GM13977 (cell line): ENCODE measurements at places on chromosomes 16 and 17.

DNA sequence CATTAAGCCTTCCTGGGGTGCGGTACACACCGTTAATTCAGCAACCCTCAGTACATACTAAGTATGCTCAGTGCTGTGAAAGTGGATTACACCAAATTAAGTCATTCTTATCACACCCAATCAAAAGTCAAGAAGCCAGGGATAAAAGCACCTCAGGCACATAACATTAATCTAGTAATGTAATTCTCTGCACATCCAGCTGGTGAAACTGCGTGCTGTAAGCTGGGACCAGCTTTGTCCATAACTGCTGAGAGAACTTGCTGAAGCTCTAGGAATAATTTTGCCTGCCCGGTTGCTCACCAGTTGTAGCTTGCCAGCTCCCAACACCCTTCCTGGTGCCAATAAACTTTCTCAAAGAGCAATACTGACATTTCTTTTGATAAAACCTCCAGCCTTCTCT lies 44.9 kb downstream of the SLC47A1 start:
- no peak for DNase-seq

DNA sequence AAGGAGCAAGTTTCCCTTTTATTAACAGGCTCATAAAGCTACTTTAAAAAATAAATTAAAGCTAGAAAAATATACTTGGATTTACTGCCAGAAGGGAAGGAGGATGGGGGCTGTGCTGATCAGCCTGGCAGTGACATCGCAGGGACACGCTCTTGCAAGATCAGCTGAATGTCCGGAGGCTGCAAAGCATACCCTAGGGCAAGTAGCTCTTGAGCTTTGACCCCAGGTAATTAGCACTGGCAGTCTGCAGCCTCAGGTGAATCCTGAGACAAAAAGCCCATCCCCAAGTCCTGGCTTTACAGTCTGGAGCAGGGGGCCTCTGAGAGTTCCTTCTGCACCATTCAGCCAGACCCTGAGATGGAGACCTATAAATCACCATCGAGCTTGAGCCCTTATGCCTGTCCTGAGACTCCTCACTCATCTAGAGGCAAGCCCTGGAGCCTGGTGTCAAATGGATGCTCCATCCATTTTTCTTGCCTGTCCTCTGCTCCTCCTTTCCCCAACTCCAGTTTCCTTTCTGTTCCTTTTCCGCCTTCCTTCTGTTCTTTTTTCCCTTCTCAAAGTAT lies 131.7 kb downstream of the TMEM114 start:
- DNase-seq, result no peak

DNA sequence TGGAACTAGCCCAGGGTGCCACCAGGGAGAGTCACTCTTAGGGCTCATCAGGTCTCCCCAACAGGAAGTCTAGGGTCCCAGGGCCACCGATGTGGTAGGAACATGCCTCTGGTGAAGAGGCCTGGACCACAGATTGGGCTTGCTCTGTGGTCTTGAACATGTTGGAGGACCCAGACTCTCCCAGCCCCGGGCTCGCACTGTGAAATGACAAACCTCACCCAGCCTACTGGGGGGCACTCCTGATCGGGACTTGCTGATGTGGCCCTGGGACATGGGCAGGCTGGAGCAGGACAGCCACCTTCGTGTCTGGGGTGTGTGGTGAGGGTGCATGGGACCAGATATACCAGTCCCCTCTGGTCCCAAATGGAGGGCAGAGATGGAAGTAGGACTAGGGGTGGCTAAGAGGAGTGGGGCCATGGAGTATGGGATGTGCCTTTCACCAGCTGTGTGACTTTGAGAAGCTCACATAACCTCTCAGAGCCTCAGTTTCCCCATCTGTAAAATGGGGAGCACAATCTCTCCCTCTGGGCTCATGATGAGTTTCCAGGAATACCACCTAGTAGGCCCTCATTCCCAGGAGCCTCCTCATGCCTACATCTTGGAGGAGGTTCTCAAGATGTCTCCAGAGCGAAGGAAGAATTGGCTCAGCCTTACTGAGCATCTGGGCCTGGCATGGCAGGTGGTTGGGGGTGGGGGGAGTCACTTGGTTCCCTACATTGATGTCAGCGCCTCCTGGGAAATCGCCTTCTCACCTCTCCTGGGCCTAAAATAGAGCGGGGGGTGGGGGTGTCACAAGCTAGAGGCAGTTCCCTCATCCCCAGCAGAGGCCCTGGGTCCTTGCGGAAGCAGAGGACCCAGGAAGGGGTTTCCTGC lies 1.5 kb upstream of the ADAM11 start:
- no peak for DNase-seq

- DNase-seq, result no peak
Measured at GRCh38 chr16:26901196-26901861, 165.4 kb upstream of the C16orf82 start.

GRCh38 chr17:78343187-78343542 lies 16.7 kb downstream of the SOCS3 start:
- no peak for DNase-seq

- peak; percentile 28 for DNase-seq
Measured at GRCh38 chr17:51427856-51428255, 167.5 kb downstream of the UTP18 start.

DNA sequence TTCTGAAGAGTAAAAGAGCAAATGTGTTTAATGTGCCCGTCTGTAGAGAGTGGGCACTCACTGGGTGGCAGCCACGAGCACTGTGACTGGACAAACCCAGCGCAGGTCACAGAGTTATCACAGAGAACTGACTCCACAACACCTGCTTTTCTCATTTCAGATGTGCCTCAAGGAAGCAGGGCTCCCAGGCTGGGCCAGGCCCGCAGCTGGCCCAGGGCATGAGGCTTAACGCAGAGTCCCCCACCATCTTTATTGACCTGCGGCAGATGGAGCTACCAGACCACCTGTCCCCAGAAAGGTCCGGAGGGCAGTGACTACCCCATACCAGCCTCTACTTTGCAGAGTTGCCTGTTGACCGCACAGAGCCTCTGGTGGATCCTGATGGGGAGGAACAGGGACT lies 11.9 kb downstream of the DNAAF8 start:
- DNase-seq, result no peak

- DNase-seq, result no peak
Measured at GRCh38 chr16:951660-952301, 19.0 kb downstream of the LMF1 start.

- no peak for DNase-seq
Measured at GRCh38 chr17:67139289-67139688, 94.9 kb downstream of the CACNG1 start.

GRCh38 chr17:31320241-31320640 lies 1.2 kb downstream of the EVI2A start:
- DNase-seq, result no peak

DNA sequence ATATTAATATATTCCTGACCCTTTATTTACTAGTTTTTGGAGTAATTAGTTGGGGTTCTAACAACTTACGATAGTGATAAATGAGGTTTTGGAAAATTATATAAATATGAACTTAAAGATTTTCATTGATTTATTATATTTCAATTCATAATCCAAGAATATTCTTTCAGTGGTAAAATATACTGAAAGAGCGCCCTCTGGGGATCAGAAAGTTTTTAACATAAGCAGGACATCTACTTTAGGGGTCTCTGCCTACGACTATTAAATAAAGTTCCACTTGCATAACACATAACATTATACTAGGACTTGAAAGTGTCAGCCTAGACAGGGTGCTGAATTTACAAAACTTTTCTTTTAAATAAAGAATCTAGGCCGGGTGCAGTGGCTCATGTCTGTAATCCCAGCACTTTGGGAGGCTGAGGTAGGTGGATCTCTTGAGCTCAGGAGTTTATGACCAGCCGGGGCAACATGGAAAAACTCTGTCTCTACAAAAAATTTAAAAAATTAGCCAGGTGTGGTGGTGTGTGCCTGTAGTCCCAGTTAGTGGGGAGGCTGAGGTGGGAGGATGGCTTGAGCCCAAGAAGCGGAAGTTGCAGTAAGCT lies 15.6 kb downstream of the RFWD3 start:
- no peak for DNase-seq

GRCh38 chr16:84614968-84615813 lies 2.7 kb downstream of the COTL1 start:
- DNase-seq, result no peak
